ENCODE measurements at places on chromosomes 7 and 10.

GRCh38 chr10:36489181-36489580, 636.2 kb upstream of the ANKRD30A start:
- no peak for DNase-seq

- DNase-seq: no peak
These were observed 624.5 kb downstream of the LRMDA start for GRCh38 chr10:76055963-76056362.

DNA sequence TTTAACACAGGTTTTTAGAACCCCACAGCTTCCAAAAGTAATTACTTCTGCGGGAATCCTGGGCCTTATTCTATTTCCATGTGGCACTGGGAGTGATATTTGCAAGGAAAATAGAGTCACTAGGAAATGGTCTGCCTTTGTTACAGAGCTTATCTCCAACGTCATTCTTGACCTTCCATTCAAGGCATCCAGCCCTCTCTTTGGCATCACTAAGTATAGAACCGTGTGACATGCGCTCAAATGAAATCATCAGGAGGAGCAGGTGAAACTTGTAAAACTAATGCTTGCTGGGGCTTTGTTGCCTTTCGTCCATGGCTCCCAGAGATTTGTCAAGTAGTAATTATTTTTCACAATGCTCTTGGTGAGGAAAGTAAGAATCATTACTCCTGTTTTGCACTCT, 73.4 kb downstream of the PAPSS2 start:
- DNase-seq: no peak

DNA sequence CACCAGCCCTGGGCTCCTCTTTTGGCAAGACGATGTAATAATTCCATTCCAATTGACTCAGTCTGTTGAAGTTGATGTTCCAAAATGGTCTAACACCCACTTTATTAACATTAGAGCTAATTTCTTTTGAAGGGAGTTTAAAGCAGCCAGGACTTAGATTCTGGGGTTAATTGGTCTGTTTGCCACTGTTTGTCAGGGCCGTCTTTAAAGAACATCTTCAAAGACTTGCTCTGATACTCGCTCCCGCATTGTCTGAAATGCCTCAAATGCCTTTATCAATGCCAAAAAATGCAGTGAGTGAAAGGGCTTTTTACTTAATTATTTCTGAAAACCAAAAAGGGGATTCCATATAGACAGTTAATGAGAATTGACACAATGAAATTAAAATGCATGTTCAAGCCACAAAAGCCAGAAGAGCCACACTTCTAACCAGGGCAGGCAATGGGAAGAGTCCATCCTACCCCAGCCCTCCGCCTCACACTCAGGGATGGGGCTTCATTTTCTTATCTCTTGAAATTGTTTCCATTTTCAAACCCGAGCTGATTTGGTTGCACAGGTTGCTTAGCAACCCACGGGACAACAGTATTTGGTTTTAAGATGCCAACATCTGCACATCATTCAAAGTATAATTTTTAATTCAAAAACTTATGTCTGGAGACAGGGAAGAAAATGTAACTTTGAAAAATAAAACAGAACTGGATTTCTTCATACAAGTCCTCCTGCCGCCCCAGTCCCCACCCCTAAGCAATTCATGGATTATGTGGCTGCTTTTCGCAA, 163.0 kb downstream of the FGFR2 start:
- DNase-seq: no peak

DNA sequence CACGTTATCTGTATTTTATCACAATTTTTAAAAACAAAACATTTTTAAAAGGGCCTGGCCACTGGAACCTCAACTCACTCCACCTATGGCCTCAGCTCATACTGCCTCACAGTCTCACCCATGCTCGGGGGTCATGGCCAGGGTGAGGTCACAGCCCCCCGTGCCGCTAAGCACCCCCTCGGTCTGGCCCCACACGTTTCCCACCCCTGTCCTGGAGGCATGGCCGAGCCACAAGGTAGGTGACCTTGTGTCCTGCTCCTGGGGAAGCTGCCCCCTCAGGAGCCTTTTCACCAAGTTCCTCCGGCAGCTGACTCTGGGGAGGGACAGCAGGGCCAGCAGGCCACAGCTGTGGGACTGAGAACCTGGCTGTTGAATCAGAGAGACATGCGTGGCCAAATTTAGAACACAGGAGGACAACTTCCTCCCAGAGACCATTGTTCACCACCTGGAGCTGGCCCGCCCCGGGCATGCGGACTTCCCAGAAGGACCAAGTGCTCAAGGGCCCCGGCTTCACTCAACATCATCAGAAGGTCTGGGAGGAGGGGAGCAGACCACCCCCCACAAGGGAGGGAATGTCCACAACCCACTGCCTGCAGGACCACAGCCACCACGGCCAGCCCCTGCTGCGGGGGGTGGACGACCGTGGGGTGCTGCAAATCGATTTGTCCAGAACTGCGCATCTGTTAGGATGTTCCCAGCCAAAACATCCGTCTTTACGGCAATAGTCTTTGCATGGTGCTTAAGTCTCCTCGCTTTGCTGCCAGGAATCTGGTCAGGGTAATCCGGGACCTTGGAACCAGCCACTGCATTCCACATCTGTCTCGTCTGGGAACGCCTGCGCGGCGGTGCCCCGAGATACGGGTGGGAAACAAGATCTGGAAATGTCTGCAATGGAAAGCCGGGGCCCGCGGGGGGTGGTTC, 48.6 kb upstream of the PDGFA start:
- DNase-seq: no peak

GRCh38 chr10:14555807-14556206, 218.9 kb downstream of the FAM107B start:
- DNase-seq: no peak

DNA sequence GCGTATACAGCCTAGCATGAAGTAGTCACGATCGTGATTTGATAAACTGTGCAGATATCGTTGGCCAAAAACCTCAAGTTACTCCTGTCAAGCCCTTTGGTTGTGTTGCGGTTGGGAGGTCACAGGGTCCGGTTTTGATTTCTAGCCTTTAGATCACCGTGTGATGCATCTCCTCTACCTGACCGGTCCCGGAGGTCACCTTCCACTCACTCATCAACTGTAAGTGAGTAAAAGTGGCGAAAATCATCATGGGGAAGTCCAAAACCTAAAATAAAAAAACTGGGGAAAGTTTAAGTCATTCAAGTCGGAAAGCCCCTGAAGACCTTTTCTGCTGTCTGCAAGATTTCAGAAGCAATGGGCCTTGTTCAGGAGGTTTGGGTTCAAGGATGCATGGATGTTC, 62.8 kb downstream of the ADARB2 start:
- DNase-seq: no peak

GRCh38 chr10:8034466-8035005, 20.0 kb upstream of the GATA3 start:
- no peak for DNase-seq

- DNase-seq: no peak
These were observed 103.5 kb downstream of the GPR26 start for GRCh38 chr10:123769647-123770046.

DNA sequence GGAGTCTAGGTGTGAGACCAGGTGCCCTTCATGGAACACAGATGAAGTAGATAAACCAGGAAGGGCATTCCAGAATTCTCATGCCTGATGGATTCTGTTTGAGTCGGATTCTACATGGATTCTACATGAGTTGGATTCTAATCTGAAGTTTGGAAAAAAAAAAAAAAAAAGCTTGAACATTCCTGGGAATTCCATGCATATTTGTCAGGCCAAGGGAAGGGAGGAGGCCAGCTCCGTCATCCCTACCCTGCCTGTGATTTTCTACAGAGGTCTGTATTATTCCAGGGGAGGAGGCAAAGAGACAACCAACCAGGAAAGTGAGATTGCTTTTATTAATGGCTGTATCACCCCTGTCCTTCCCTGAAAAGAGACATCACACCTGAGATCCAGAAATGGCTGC, 27.8 kb upstream of the EBLN1 start:
- no peak for DNase-seq

GRCh38 chr7:84953234-84953633, 233.6 kb downstream of the SEMA3D start:
- no peak for DNase-seq

Data from stimulated activated CD4-positive, alpha-beta T cell treated with anti-CD3 and anti-CD28 coated beads, Interleukin-2, amount 100 ng/mL, for 24 hours (primary cell).